SK-N-SH treated with all-trans-retinoic acid at 6 μM for 48 hours (cell line): ENCODE measurements at places on chromosomes 5 and 9.

- ATAC-seq, result no peak
Observed at GRCh38 chr9:127963359-127964064, 17.3 kb downstream of the EEIG1 start.

DNA sequence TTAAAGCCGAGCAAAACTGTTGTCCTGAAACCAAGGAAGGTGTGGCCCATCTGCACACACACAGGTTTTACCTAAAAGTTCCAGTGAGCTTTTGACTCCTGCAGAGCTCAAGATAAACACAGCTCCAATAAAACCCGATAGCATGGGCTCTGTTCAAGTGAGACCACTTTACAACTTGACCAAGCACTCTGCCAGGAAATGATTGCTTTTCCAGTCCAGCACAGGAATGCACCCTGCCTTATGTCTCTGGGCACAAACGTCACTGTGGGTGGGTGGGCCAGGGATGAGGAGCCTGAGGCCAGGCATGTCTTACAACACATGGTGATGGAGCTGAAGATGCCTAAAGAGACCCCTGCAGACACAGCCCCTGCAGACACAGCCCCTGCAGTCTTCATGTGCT lies 115.3 kb downstream of the ROR2 start:
- ATAC-seq, result no peak

DNA sequence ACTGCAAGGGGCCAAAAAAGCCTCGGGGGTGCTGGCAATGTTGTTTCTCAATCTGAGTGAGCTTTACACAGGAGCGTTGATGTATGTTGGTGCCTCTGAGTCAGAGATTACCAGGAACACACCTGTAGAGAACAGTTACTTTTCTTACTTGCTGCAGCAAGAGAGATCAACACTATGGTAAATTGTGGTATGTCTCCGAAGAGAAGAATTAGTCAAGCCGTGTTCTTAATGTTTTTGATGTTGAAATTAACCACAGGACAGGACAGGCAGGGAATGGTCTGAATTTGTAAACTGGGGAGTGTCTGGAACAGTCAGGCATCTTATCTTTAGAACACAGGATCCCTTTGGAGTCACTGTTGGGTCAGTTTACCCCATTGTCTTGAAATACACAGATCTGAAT lies 285.7 kb downstream of the DNAH5 start:
- no peak for ATAC-seq

DNA sequence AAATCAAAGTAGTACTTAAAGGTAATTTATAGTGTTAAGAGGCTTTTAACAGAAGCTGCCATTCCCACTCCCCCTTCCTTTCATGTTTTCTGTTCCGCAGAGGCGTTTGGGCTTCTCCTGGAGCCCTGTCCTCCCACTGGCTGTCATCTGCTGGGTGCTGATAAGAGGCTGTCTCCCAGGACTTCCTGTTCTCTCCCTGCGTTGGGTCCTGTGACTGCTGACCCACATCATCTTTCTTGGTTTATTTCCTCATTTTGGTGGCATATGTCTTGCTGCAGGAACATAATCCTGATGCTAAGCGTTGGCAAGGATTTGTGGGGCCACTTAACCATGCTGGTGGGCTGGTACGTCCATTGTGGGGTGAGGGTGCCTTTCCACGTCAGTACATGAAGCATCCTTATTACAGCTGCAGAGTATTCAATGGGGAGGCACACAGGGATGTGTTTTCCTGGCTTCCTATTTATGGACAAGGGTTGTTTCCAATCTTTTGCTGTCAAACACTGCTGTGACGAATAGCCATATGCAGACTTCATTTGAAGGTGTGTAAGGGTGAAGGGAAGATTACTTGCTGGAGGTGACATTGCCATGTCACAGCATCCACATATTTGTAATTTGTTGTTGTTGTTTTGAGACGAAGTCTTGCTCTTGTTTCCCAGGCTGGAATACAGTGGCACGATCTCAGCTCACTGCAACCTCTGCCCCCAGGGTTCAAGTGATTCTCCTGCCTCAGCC lies 22.3 kb upstream of the RNF130 start:
- ATAC-seq, result no peak

GRCh38 chr5:36058776-36059175 lies 7.9 kb downstream of the UGT3A2 start:
- no peak for ATAC-seq

DNA sequence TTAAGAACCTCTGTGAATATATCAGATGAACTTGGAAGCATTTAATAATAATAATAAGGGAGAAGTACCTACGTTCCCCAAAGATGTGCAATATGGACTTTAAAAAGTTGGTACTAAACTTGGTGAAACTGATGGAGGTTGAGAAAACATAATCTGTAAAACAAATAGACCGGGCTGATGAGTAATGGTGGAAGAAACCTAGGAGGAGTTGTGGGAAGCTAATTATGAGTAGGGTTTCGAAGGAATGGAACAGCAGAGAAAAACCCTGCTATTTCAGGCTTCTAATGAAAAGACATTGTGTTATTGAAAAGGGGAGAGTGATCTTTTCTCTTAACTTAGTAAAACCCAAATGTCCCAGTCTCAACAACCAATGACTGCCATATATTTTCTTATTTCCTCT lies 229.3 kb downstream of the PCSK1 start:
- no peak for ATAC-seq

DNA sequence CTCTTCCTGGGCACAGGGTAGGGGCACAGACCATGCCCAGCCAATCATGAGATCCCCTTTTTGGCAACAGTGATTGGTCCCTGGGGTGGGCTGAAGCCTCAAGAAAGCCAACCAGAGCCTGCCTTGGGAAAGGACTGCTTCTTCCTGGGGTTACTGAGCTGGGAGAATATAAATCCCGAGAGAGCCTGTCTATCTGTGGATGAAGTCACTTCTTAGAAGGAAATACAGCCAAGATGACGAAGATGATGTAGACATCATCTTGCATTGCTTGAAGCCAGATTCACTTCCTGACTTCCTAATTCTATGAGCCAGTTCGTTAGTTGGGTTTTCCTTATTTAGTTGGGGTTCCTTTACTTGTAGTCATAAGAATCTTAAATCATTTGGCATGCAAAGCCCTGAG lies 50.1 kb upstream of the PWWP2A start:
- ATAC-seq, result peak; percentile 35

DNA sequence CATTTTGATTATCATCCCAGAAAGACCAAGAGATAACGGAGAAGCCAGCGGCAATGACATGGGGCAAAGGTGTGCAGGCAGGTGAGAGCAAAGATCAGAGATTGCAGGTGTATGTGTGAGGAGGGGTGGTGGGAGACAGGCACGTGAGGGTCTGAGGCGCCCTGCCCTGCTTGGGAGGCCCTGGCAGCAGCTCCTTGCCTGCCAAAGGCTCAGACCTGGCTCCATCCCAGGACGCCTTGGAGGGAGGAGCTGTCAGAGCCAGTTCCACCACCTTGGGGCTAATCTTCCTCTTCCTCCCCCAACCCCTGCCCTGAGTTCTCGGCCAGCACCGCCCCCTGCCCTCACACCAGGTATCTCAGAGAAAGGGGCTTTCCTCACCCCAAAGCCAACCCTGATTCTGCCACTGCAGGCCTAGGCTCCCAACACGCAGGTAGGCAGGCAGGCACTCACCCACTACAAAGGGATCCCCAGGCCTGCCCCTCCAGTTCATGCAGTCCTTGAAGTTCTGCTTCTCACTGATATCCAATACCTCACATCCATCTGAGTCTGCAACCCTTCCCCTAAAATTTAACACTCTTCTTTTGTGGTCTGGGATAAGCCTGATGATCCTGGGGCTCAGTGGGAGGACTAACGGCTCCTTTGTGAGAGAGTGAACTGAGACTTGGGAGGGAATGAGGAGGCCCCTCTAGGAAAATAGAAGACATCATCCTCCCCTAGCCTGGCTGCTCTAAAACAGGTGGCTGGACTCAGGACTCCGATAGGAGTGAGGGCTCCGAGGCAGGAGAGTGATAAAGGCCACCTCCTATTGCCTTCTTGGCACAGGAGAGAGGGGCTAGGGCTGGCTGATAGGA lies 1.8 kb downstream of the AQP3 start:
- ATAC-seq, result no peak

- no peak for ATAC-seq
Observed at GRCh38 chr5:80149161-80149609, 106.7 kb downstream of the SERINC5 start.

DNA sequence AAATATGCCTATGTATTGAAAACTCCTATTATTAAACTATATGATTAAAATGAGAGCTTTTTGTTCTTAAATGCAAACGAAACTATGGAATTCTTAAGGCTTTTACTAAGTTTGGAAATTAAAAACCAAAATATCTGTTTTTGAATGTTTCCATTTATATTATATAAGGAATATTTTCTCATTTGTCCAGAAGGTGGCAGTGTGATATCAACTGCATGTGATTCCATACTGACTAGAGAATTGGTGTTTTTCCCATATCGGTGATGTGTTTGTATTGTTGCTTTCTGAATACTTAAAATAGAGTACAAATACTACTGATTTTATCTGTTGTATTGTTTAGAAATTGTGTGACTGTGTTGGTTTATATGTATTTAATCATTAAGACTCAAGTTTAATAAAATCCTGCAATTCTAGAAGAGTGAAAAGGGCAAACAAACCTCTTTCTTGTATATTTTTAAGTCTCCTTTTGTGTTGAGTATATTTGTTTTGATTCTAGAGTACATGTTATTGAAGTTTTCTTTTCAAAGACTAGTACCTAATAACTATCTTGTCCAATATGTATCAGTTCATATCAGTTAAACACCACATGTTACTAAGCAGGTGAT lies 320.8 kb downstream of the CCDC171 start:
- peak; percentile 86 for ATAC-seq

GRCh38 chr5:136027311-136027710 lies 1.5 kb upstream of the TGFBI start:
- no peak for ATAC-seq

DNA sequence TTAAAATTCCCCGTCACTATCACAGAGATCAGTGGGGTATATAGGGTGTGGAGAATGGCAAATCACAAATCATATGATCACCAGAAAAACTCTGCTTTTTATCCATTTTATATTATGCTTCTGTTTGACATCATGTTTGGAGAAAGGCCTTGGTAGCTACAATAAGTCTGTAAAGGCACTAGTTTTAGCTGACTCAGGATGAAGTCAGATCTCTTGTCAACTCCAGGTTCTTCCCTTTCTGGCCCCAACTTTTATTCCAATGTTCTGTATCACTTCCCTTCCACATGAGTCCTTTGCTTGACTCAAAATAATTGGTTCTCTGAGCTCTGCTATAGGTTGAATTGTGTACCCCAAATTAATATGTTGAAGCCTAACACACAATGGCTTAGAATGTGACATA lies 484.9 kb downstream of the PTPRD start:
- no peak for ATAC-seq

DNA sequence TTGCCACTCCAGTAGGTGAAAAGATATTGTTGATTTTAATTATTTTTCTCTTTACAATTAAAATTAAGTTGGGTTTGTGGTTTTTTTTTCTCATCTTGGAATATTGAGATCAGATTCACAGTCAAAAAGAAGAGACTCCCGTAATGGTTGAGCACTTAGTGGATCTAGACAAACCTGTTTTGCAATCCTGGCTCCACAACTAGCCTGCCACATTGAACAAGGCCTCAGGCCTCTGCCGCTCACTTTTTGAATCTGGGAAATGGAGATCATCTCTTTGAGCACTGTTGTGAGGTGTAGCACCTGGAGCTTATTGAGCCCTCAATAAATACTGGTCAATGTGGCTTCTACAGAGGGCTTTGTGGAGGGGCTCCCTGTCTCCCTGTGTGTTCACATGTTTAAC lies 37.1 kb upstream of the RARS1 start:
- no peak for ATAC-seq

DNA sequence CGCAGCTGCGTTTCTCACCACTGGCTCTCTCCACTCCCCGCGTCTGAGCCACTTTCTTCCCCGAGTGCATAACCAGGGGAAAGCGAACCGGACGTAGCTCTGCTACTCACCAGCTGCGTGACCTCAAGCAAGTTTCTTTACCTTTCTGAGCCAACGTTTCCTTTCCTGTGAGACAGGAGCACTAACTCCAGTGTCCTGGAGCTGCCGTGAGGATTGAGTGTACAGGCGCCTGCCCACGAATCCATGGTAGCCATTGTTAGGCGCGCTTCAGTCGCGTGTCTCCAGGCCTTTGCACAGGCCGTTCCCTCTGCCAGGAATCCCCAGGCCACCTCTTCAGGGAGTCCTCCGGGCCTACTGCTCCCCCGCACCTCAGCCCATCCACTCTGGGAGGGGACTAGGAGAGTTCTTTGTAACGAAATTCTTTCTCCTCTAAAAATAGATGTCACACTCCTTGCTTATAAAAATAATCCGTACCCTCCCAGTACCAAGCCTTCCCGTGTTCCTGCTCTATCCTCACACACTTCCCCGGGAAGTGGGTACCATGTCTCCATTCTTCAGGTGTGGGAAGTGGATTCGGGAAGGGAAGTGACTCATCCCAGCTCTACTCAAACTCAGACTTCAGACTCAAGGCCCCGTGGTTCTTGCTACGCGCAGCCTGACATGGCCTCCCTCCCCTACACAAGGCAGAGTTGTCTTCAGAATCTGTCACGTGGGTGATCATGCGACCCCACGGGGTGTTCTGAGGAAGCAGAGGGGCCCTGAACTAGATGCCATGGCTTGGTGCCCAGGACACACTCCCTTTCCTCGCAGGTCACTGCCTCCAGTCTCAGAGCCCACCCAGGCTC lies 16.1 kb upstream of the CRB2 start:
- no peak for ATAC-seq

DNA sequence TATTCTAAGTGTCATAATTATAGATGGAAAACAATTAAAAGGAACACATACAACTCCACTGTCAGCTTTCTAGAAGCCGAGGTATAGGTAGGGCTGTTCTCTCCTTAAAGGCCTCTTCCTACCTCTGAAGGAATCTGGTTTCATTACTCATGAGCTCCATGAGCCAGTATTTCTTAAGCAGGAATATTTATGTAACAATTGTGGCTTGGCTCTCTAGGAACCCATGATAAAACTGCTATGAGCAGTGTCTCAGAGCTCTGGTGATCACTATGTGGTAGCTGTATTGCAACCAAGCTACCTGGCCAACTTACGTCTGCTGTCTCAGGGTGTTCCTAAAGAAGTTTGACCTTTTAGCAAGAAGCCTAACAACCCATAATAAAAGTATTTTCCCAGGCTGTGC lies 157.7 kb downstream of the CEP120 start:
- no peak for ATAC-seq
